Stimulated activated CD8-positive, alpha-beta memory T cell treated with anti-CD3 and anti-CD28 coated beads, Interleukin-7, amount 100 ng/mL, for 4 hours (primary cell): ENCODE measurements at places on chromosomes 1 and 21.

DNA sequence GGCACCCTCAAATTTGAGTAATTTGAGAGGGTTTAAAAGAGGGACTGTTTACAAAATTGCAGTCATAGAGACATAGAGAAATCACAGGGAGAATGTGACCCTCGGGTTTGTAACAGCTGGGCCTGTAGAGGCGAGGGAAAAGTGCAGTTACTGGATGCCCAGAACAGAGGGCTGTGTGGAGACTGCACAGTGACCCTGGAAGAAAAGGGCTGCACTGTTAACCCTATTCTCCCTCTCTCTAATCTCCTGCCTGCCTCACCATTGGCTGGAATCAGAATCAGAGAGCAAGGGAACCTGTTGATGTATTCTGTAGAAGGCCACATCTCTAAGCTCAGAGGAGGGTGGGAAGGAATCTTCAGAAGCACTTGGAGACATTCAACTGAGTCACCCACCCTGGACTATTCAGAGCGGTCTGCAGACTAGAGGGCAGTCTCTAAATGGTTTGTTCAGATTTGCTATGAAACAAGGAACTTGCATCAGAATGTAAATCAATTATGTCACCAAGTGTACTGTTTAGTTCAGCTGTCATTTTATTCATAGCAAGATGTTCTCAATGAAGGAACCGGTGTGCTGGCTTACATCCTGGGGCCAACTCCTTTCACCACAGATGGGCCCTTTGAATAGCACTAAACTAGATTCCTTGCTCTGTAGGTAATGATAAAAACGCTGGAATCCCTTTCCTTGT lies 132.2 kb upstream of the HOOK1 start:
- DNase-seq: no peak

DNA sequence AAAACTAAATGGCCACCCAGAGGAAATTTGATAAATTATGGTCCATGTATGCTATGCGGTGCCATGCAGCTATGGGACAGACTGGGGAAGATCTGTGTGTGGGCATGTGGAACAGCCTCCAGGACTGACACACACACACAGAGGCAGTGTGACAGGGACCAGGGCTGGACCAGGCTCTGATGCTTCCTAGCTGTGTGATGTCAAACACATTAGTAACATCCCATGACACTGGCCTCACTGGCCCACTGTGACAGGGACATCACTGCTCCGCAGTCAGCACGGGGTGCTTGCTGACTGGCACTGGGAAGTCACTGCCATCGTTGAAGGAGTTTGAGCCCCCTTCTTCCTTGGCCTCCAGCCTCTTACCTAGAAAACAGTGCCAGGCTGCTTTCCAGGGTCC lies 13.9 kb downstream of the RAP1GAP start:
- DNase-seq: no peak

DNA sequence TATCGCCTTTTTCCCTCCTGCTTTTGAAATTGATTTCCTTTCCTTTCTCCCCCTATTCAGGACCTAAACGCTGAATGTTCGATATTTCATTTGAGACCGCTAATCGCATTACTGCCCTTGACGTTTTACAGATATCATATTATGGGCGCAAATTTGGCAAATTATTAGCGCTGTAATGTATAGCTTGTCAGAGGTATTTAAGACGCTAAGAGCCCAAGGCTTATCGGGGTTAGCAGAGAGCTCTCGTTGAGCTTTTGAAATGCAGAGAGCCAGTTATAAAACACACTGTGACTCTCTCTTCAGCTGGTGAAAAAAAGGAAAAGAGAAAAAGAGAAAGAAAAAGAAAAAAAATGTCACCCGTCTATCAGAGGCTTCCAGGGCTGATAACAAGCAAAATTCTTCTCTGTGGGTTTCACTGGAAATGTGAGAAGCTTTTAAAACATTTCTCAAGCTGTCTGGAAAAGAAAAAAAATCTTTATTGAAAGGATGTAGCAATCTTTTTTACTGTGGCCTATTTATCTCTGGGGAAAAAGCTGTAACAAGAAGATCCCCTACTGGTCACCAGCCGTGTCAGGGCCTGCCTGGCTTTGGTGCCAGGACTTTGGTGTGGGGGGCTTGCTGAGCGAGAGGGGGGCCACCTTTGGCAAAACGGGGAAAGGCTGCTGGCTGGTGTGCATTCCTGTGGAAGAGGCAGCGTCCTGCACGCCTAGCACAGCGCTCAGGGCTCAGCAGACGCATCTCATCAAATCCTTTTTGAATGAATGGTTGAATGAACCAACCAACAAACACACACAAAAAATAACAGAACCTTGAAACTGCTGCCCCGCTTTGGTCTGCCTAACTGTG lies 119.8 kb downstream of the RNF220 start:
- DNase-seq: no peak

- no peak for DNase-seq
These were observed 2.2 kb downstream of the NFIA start for GRCh38 chr1:61084491-61085031.

GRCh38 chr1:77014073-77014788 lies 147.0 kb downstream of the ST6GALNAC5 start:
- DNase-seq: no peak

DNA sequence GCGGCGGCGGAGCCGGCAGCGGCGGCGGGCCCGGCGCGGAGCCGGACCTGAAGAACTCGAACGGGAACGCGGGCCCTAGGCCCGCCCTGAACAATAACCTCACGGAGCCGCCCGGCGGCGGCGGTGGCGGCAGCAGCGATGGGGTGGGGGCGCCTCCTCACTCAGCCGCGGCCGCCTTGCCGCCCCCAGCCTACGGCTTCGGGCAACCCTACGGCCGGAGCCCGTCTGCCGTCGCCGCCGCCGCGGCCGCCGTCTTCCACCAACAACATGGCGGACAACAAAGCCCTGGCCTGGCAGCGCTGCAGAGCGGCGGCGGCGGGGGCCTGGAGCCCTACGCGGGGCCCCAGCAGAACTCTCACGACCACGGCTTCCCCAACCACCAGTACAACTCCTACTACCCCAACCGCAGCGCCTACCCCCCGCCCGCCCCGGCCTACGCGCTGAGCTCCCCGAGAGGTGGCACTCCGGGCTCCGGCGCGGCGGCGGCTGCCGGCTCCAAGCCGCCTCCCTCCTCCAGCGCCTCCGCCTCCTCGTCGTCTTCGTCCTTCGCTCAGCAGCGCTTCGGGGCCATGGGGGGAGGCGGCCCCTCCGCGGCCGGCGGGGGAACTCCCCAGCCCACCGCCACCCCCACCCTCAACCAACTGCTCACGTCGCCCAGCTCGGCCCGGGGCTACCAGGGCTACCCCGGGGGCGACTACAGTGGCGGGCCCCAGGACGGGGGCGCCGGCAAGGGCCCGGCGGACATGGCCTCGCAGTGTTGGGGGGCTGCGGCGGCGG lies 1.0 kb downstream of the ARID1A start:
- DNase-seq: peak; percentile 88
